ENCODE measurements at places on chromosomes 7 and 10.

GRCh38 chr7:137836113-137836509 is 10.7 kb downstream of the DGKI start:
- no peak for DNase-seq

GRCh38 chr7:19557726-19558465 is 150.9 kb downstream of the POLR1F start:
- no peak for DNase-seq

DNA sequence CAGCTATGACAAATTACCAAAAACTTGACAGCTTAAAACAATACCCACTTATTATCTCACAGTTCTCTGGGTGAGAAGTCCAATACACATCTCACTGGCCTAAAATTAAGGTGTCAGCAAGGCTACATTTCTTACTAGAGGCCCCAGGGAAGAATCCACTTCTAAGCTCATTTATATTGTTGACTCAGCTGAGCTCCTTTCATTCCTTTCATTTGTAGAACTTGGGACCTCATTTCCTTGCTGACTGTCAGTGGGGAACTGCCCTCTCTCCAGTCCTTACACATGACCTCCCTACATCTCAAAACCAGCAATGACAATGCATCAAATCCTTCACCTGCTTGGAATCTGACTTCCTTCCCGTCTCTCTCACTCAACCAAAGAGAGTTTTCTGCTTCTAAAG is 240.3 kb downstream of the IPMK start:
- DNase-seq, result no peak

- DNase-seq, result no peak
These were observed 30.4 kb downstream of the SUV39H2 start for GRCh38 chr10:14909101-14909500.

DNA sequence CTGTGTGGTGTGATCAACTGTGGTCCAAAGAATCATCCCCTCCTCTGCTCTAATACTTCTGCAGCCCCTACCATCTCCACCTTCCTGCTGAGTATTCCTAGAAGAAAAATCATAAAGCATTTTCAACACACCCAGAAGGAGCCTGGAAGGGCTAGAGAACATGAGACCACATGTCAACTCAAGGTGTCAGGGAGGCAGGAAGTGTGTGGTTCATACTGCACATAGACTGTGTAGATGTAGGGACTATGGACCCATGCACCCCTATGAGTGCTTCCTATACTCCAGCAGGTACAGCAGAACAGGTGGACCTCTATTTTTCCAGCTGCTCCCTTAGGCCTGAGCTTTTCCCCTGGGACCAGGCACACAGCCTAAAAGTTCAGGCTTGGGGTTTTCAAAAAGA is 2.6 kb upstream of the ZNF746 start:
- DNase-seq, result no peak

- no peak for DNase-seq
These were observed 338.7 kb upstream of the LRRTM3 start for GRCh38 chr10:66586897-66587679.

DNA sequence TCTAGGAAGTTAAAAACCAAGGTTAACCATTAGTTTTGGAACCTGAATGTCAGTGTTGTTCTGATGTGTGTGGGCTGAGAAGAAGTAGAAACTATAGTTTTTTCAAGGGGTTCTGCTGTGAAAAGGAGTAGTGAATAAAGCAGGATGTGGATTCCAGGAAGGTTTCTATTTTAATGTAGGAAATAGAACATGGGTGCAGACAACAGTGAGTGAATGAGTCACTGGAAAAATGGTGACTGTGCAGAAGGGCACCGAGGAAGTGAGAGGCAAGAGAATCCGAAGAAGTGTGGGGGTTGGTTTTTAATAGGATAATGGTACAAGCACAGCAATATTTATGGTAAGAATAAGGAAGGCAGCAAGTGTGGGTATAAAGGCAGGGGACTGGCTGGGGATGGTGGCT is 120.4 kb downstream of the ARHGAP21 start:
- no peak for DNase-seq

GRCh38 chr10:32963096-32963495 is 5.1 kb upstream of the ITGB1 start:
- no peak for DNase-seq

DNA sequence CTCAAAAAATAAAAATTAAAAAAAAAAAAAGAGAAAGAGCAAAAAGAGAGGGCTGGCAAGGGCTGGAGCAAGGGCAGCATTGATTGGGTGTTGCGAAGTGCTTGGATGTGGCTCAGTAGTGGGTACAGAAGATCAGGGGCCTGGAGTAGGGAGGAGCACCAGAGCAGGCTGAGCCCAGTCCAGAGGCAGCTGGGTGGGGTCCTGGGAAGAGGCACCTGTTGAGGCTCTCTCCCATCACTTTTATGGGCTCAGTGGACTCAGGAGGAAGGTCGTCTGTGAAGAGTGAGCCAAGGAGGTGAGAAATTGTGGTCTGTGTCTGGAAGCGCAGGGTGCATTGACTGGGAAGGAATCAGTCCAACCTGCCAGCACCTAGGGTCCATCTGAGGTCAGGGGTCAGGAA is 11.8 kb upstream of the ZMIZ2 start:
- no peak for DNase-seq

GRCh38 chr10:119003572-119004289 is 25.8 kb upstream of the NANOS1 start:
- DNase-seq, result no peak

DNA sequence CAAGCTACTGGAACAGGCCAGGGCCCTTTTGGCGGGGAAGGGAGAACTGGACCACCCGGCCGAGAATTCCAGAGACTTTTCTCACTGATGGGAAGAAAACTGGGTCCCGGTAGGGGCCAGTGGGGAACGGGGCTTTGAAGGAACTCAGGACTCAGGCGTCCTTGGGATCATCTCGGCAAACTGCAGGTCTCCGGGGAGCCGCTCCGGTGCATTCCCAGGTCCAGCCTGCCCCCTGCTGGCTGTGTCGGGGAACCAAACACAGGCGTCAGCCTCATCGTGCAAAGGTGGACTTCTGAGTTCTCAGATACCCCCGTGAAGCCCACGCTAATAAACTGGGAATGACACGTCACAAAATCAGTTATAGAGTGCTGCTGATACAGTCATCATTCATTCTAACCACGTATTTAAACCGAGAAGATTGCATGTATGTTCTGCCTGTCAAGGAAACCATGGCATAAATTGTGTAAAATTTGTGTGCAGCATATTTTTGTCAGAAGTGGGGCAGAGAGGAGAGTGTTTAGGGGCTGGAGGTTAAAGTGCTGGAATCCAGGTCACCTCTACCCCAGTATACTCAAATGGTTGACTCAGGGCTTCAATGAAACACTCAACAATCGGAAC is 76.1 kb upstream of the CPXM2 start:
- DNase-seq, result peak; percentile 95

- no peak for DNase-seq
These were observed 399.9 kb upstream of the IGFBP3 start for GRCh38 chr7:46320956-46321355.

DNA sequence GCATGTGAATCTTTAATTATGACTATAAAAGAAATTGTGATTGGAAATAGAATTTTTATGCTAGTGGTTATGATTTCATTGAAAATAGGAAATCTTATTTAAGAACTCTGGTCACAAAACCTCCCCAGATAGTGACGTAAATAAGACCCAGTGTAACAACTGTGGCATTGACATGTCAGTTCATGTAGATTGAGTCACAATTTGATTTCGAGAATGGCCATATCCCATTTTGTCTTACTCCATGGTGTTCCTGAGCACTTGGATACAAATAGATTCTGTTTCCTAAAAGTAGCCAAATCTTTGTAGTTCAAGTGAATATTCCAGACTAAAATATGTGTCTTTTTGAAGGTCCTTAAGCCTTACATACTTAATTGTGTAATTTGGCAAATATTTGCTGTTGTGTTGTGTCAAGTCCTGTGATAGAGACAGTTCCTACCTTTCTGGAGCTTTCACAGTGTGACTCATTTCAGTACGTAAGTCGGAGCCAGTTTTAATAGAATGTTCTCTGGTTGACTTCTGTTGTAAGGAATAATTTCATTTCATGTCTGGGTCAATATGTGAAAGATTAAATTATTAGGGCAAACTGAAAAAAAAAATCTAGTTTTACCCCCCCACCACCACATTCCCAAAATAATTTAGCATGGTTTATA is 37.1 kb upstream of the TOMM7 start:
- no peak for DNase-seq

DNA sequence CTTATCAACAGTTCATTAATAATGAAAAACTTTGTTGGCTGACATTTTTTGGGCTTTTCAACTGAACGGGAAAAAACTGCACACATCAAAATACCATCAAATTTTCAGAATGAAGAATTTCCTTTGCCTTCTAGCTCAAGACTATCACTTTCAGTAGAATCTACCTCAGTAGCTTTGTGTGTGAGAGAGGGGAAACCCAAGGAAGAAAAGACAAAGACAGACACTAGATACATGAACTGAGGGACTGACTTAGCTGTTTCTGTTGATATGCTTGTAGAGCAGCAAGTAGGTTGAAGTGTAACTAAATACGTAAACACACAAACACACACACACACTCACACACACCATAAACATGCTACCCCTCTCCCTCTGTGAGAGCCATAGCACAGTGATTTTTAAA is 257.1 kb downstream of the CDK14 start:
- no peak for DNase-seq
